ENCODE measurements at places on chromosomes 3 and 15.

GRCh38 chr3:88061746-88062145 is 2.7 kb downstream of the ZNF654 start:
- DNase-seq: no peak

DNA sequence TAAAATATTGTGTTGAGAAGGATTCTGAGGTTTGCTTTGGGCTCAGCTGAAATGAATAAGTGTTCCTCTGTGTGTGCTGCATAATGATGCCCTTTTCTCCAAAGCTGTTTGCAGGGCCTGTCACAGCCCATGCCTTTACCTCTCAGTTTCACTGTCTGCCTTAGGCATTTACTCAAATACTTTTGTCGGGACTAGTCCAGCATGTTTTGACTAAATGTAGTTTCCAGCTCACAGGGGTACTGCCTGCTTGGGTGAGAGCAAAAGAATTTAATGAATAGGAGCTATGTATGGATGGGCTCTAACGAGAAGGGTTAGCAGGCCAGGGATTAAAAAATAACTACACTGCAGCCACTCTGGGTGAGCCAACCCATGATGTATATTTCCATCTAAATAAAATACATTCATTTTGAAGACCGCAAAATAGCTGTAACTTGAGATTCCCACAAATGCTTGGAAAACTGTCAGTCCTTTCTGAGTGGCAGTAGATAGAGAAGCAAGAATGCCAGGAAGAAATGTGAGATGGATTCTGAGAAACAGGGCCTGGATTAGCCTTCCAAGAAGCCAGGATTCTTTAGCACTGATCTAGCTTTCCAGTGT is 549.2 kb upstream of the TBL1XR1 start:
- no peak for DNase-seq

DNA sequence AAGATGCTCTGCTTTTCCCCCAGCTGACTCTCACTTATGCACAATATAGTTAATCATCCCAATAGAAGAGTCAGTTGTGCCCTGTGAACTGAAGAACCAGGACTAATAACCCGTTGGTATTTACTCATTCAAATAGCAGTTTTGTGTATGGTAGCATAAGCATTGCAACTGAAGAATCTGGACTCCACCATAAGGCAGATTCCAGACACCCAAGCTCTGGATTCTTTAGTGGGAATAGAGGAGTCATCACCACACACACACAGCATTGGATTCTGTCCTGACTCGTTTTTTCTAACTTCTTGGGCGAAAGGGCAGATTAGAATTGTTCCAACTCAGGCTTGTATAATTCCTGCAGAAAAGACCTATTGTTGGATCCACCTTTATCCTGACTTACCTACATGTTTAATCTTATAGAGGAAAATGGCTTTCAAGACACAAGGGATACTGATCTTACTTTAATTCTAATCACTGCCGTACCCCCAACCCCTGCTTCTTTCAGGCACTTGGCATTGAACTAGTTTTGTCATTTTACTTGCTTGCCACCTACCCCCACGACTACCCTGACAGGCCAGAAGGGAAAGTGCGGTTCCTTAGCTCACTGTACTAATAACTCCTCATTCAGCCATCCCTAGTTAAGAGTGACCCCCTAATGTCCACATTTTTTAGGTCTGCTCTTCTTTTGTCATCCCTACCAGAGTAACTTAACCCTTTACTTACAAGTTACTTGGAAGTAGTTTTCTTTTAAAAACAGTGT is 42.3 kb downstream of the NKIRAS1 start:
- no peak for DNase-seq

- no peak for DNase-seq
Measured at GRCh38 chr3:62368290-62368704, 5.1 kb downstream of the FEZF2 start.

DNA sequence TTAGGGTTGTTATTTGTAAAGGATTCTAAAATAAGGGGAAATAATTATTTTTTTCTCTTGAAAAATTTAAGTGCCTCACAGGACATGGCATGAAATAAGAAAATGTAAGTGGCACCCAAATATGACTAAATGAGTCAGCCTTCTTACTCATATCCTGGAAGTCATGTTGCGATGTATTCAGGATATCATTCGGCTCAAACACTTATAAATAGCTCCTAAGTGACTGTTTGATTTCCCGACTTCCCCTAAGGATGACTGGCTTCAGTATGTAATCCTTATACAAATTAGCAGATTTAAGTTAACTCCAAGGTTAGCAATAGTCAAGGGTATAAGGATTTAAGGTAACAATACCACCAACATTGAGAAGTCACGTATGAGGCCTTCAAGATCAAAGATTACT is 57.3 kb upstream of the OSTN start:
- no peak for DNase-seq

- no peak for DNase-seq
Measured at GRCh38 chr3:13776253-13777050, 103.4 kb downstream of the WNT7A start.

DNA sequence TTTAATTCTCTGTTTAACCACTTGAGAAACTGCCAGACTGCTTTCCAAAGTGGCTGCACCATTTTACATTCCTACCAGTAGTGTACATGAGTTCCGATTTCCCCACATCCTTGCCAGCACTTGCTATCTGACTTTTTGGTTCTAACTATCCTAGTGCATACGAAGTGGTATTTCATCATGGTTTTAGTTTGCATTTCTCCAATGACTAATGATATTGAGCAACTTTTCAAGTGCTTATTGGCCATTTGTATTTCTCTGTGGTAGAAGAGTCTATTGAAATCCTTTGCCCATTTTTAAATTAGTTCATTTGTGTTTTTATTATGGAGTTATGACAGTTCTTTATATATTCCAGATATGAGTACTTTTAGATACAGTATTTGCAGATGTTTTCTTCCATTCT is 247.8 kb downstream of the GABRB3 start:
- DNase-seq: no peak

DNA sequence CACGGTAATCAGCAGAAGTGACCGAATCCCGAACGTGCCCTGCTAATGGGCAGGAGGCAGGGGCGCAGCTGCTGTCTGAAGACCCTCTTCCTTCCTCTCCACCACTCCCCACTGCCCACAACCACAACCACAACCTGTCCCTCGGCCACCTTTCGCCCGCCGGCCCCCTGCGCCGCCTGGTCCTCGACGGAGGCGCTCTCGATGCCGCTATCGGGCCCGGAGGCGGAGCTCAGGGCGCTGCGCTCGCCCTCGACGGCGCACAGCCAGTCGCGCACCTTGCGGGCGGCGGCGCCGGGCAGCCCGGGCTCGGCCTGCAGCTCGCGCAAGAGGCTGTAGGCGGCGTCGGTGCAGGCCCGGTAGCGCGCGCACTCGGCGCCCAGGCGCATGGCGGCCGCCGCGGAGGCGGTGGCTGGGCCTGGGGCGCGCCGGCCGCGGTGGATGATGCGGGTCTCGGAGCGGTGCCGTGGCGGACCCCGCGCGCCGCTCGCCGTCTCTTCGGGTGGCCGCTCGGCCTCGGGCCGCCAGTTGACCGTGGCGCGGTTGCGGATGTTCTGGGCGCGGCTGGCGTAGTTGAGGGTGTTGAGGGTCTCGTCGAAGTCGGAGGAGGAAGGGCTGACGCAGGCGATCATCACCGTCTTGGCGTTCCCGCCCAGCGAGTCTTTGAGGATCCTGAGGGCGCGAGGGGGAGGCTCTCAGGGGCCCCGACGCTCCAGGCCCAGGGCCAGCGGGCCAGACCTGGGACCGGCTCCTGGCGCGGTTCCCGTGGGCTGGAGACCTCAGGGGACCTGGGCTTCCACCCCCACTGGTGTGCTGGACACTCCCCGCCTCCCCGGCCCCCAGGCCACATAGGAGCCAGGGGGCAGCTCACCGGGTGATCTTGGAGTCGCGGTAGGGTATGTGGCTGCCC is 6.9 kb downstream of the KIF7 start:
- DNase-seq: no peak

DNA sequence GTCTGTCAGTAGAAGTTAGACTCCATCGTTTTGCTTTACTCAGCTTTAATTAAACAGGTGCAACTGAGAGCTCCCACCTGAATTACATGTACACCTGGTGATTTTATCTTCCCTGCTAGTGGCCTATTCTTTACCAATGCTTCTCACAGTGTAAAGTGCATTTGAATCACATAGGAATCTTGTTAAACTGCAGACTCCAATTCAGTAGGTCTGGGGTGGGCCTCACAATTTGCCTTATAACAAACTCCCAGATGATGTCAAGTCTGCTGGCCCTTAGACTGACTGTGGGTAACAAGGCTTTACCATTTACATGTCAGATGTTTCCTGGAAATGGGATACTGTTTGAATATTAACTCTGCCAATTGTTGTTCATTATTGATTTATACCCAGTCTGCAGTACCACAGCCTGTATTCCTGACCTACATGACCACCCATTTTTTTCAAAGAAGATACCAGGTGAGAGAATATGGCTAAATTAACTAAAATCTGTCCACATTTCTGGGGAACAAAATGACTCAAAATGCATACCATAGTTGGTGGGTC is 37.2 kb downstream of the CMSS1 start:
- DNase-seq: no peak

DNA sequence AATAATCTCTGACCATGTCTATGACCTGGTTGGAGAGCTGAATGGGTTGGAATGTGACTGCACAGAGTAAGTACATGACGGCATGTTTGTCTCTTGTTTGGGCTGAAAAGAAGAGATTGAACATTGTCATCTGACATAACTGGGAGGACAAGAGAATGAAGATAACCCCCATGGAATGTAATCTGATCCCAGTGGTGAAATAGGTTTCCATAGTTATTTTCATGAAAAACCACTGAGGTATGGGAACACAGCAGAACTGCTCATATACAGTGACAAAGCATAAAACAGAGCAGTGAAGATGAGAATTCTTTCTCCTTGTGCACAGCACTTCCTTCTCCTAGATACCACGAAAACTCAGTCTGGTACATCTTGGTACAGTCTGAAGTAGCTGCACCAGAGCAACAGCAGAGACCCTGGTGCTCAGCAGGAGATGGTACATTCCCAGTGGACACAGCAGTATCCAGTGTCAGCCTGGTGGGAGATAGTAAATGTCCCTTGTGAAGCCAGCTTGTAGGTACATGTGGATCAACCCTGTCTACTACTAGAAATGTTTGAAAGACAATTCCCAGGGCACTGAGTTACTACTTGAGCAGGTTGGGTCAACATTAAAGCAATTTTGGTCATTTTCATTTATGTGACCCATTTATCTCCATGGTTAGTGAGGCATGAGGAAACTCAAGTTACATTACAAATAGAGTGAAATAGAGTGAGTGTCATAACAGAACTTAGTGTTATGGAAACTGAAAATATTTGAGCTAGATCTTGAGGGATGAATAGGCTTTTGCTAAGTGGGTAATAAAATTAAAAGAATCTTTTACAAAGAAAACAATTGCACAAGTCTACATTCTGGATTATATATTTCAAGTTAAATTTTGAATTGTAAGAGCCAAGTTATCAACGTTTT is 178.3 kb downstream of the SUCNR1 start:
- no peak for DNase-seq
